ENCODE measurements at places on chromosomes 1 and 21. TPM values are rescaled to one million over a fixed set of nuclear protein-coding genes. Genes with fewer than 3 reads are reported as not detected.

DNA sequence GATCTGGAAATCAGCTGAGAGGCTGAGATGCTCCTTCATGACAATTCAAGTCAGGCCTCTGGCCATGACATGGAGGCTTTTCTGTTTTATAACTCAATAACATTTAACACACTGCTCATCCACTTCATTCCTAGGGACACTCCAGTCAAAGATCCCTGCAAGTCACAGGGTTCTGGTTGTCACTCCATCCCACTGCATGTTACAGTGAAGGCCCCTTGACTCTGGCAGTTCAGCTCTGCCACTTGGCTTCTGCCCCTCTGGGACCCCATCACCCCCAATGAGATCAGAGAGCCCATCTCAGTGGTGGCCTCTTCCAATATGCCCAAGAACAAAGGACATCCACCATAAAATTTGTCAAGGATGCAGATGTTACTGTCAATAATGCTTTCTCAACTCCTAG lies 10.0 kb upstream of the FAM110D start:
- no peak for DNase-seq

LRRC7 gene
- total RNA-seq = 0.49 TPM

DNA sequence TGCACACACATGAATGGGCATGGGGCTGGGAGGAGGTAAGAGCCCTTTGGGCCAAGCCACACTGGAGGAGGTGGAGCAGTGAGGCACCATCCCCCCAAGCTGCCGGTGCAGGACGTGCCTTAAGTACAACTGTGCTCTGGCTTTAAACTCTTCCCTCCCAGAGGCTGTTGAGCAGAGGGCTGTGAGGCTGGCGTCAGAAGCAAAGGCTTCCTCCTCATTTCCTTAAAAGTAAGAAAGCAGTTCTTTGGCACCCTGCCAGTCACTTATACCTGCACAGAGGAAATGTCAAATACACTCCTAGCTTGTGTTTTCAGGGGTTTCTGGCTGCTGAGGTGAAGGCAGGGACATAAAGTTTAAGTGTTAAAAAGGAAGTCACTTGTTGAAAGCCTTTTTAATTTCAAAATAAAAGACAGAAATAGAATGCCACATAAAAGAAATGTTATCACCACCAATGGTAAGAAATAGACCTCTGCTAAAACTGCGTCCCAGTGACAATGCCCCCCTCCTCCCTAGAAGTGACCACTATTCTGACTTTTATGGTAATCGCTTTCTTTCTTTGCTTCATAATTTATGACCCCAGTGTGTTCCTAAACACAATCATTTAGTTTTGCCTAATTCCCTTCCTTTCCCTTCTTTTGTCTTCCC lies 33.0 kb downstream of the LAMC2 start:
- DNase-seq = no peak

REN gene
- total RNA-seq = 2.2 TPM

GRCh38 chr1:2452201-2452931 lies 23.7 kb upstream of the PLCH2 start:
- no peak for DNase-seq

MOV10 gene
- 51.5 TPM for total RNA-seq
